ENCODE measurements at places on chromosomes 7 and 10.
A peak's percentile ranks its signal among the peaks of the same experiment; 100 is the strongest.

DNA sequence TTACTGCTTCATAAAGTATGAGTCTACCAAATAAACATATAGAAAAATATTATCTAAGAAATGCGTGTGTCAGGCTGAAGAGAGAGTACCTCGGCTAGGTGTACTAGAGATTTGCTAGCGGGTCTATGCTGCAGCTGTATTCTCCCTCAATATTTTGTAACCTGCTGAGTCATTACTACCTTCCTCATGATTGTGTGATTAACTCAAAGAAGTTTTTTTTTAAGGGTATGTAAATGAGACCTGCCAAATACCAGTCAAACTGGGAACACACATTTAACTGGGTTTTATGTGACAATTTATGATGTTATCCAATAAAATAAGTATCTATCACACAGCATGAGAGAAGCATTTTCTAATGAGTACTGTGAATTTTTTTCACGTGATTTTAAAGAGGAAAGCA is 180.4 kb downstream of the RNF133 start:
- no peak for DNase-seq

DNA sequence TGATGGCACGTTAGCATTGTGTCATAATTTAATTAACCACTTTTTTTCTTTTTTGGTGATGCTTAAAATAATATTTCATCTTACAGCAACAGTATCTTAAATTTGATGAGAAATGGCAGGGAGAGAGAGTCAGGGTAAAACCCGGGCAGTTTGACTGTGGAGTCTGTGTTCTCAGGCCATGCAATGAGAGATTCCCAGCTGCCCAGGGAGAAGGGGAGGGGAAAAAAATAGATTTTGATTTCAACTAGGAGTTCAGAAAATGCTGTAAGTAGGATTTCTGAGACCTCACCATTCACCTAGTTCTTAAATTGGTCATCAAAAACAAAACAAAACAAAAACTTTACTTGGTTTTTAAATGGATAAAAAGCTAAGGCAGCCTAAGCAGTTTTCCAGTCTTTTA is 37.4 kb upstream of the XPNPEP1 start:
- no peak for DNase-seq

GRCh38 chr7:158587162-158588084 is at the start of gene PTPRN2:
Gene PTPRN2 (minus strand): TSS chr7:158587823.
- peak; percentile 46 for DNase-seq

DNA sequence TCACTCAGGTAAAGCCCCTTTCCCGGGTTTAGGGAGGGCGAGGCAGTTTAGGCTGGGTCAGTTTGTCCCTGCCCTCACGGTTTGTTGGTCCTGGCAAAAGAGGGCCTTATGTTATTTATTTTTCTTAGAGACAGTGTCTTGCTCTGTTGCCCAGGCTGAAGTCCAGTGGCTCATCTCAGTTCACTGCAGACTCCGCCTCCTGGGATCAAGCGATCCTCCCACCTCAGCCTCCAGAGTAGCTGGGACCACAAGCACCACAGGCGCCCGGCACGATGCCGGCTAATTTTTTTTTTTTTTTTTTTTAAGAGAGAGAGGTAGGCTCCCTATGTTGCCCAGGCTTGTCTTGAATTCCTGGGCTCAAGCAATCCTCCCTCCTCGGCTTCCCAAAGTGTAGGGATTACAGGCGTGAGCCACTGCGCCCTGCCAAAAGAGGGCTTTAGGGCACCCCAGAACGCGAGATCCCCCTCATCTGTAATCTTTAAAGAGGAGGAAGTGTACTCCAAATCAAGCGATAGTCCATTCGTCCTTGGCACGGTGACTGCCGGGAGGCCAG is 626 bp upstream of the BMS1 start:
- DNase-seq: no peak

DNA sequence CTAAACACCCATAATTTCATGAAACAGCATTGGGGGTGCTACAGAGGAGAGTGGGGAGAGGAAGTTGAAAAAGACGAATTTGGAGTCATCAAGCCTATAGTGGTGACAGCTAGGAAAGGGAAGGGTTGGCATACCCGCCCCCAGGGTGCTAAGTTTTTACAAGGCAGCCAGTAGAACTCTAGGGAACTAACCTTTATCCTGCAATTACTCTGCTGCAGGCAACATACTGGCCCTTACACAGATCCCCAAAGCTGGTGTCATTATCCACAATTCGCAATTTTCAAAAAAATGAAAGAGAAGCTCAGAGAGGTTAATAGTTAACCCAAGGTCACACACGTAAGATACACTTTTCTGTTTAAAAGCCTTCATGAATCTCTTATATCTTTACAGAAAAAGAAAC is 14.2 kb upstream of the SLC35B4 start:
- DNase-seq: no peak

- no peak for DNase-seq
Observed at GRCh38 chr7:129768614-129769399, 157.3 kb downstream of the NRF1 start.

DNA sequence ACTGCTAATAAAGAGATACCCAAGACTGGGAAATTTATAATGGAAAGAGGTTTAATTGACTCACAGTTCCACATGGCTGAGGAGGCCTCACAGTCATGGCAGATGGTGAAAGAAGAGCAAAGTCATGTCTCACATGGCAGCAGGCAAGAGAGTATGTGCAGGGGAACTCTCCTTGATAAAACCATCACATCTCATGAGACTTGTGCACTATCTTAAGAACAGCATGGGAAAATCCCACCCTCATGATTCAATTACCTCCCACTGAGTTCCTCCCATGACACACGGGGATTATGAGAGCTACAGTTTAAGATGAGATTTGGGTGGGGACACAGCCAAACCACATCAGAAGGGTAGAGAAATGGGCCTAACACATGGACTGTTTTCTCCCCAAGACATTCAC is 156.3 kb downstream of the CCDC71L start:
- no peak for DNase-seq

DNA sequence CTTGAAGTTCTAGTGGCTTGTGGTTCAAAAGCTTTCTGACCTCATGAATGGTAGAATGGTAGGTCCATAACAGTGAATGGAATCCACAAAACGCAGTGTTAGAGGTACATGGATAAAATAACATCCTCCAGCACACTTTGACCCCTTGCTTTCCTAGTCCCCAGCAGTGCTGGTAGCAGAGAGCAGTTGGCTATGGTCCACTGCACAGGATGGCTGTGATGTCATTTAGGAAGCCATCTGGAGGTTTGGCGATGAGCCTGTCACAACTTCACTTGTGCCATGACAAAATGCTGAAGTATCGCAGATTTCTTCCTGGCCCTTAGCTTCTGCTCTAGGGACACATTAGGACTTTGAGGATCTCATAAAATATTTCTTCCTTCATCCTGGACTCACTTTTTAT is 300.0 kb upstream of the FZD8 start:
- DNase-seq: no peak

GRCh38 chr7:134618756-134619530 is 27.7 kb upstream of the BPGM start:
- no peak for DNase-seq

- no peak for DNase-seq
Observed at GRCh38 chr7:43666938-43667337, 62.4 kb downstream of the COA1 start.

GRCh38 chr10:26173837-26174236 is 42.7 kb upstream of the GAD2 start:
- no peak for DNase-seq

- DNase-seq: no peak
Observed at GRCh38 chr7:74290553-74290950, 1.3 kb downstream of the CLIP2 start.

GRCh38 chr7:118289476-118289875 is 65.0 kb downstream of the ANKRD7 start:
- DNase-seq: no peak

GRCh38 chr7:128672927-128673517 is 930 bp downstream of the GARIN1A start:
- peak; percentile 5 for DNase-seq

DNA sequence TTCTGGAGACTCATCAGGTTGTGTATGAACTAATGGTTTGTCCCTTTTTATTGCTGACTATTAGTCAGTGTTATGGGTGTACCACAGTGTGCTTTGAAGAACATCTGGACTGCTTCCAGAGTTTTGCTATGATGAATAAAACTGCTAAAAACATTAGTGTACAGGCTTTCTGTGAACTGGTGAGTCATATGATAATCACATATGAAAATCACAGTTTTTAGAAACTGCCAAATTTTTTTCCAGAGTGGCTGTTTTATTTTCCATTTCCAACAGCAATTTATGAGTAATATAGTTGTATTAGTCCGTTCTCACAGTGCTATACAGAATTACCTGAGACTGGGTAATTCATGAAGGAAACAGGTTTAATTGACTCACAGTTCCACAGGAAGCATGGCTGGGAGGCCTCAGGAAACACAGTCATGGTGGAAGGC is 281.2 kb upstream of the VSTM2A start:
- DNase-seq: no peak

Data from right lung (tissue), 10 donors.